ENCODE measurements at places on chromosomes 2 and 18.
A peak's percentile ranks its signal among the peaks of the same experiment; 100 is the strongest.

DNA sequence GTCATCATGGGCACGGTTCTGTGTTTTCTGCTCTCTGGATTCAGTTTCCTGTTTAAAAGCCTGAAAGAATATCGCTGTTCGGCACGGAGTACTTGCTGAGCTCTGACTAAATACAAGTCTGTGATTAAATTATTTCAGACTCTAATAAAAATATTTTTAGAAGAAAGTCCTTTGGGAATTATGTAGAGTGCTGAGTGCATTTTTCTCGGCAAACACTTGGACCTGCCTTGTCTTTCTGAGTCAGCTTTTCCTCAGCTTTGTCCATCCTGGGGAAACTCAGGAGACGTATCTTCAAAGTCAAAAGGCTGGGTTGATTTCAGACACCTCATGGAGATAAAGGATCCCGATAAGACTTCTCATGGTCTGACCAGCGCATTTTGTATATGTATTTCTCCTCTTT lies 45.9 kb downstream of the IL1R2 start:
- DNase-seq, result no peak

DNA sequence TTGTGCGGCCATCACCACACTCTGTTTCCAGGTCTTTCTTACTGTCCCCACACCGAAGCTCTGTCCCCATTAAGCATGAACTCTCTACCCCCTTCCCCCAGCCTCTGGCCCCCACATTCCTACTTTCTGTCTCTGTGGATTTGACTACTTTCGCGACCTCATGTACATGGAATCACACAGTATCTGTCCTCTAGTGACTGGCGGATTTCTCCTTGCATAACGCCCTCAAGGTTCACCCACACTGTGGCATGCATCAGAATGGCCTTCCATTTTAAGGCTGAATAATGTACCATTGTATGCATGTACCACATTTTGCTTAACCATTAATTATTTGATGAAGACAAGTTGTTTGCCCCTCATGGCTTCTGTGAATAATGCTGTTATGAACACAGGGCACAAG lies 467.6 kb upstream of the HS6ST1 start:
- DNase-seq, result no peak

- no peak for DNase-seq
Observed at GRCh38 chr2:200455958-200456421, 53.9 kb downstream of the KCTD18 start.

- no peak for DNase-seq
Observed at GRCh38 chr18:55845221-55845620, 257.2 kb upstream of the TCF4 start.

GRCh38 chr2:238127165-238128060 lies 11.1 kb upstream of the KLHL30 start:
- no peak for DNase-seq

DNA sequence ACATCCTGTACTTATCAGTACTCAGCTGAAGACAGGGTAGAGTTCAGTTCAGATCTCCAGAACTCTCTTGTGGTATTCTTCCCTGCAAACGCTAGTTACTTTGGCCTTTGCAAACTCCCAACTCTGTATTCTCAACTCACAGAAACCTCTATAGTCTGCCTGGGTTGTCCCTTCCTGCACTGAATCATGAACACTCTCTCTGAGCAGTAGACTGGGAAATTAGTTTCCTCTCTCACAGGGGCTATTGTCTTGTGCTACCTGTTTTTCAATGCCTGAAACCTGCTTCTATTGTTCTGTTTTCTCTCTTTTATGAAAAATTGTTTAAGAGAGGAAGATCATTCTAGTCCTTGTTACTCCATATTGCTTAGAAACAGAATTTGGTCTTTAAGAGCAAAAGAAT lies 134.7 kb downstream of the VIT start:
- no peak for DNase-seq

GRCh38 chr2:225398372-225398771 lies 1.1 kb upstream of the NYAP2 start:
- no peak for DNase-seq

GRCh38 chr2:8080063-8080462 lies 601.8 kb upstream of the ID2 start:
- no peak for DNase-seq

DNA sequence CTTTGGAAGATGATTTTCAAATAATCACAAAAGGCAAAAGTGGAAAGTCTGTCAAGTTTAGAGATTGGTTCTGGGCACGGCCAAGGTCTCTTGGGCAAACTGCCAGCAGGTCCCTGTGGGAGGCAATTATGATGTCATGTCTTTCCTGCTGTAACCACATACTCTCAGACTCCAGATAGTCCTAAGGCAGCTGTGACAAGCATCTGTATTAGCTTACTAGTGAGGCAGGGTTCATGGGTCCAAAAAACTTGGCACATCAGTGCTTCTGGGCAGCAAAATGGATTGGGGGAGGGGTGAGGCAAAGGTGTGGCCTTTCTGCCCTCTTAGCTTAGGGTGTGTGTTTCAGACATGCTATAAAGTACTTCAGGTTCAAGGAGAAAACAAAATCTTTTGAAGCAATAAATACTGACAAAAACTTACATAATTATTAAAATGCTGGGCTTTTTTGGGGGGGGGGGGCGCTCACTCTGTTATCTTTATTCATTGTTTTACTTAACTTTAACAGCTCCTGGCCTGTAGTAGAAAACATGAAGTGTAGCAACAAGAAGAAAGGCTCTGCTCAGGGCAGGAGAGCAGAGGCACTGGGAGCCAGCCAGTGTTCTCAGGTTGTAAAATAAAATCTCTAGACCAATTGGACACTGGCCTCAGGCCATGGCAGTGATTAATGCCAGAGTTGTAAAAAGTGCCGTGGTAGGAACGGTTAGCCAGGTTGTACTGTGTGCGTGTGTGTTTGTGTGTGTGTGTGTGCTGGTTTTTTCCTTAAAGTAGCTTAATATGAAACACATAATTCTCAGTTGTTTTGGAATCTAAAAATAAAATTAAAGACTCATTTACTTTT lies 14.3 kb upstream of the TANC1 start:
- DNase-seq, result no peak

- no peak for DNase-seq
Observed at GRCh38 chr2:72278046-72278445, 130.4 kb upstream of the CYP26B1 start.

DNA sequence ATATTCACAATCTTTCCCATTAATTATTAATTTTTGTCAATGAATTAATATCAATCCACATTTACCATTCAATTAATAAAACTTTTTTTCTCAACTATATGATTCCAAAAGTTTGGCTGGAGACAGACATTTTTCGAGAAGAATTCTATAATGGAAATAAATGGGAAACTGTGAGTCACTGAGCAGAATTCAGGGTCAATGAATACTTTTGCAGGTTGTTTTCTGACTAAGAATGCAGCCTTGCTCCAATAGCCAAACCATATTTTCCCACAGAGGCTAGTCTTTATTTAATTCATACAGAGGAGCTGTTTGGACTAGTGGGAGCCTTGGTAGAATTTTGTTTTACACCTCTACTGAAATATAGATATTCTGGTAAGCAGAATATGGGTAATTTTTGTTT lies 82.3 kb downstream of the ARHGAP28 start:
- DNase-seq, result no peak

DNA sequence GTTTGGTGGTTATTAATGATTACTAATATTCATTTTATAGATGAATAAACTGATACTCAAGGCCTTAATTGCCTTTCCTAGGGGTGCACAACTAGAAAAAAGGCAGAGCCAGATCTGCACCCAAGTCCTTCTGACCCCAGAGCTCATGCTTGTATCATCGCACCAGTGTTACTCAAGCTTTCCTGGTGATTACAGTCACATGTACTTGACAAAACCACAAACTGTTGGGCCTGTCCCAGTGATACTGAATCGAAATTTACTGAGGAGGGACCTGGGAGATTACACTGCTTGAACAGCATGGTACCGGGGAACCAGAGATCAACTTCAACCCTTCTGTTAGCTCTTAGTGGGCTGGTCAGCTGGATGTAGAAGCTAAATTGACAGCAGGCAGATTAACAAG lies 33.7 kb downstream of the FASTKD2 start:
- DNase-seq, result no peak

DNA sequence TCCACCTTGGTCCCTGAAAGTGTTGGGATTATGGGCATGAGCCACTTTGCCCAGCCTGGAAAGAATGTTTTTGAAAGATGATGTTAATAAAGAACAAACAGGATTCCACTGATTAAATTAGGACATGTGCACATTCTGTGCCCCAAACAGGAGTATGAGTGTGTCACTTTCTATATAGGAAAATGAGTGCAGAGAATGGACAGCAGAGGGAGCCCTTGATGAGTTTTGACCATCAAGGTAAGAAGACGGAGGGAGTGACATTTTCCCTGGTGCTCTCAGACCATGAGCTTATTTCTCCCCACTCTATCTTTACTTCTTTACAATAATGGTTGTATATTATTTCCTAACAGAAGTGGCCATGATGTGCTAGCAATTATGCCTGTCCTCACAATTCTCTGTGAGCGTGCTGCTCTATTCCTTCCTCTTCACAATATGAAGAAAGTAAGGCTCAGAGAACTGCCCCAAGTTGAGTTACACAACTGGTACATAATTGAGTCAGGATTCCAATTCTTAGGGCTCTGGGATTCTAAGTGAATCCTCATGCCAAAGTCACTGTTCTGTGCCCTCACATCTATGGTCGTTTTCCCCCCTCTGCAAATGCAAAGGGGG lies 20.6 kb downstream of the RPL37A start:
- DNase-seq, result no peak

GRCh38 chr18:3226048-3226447 lies 6.3 kb upstream of the MYOM1 start:
- no peak for DNase-seq

DNA sequence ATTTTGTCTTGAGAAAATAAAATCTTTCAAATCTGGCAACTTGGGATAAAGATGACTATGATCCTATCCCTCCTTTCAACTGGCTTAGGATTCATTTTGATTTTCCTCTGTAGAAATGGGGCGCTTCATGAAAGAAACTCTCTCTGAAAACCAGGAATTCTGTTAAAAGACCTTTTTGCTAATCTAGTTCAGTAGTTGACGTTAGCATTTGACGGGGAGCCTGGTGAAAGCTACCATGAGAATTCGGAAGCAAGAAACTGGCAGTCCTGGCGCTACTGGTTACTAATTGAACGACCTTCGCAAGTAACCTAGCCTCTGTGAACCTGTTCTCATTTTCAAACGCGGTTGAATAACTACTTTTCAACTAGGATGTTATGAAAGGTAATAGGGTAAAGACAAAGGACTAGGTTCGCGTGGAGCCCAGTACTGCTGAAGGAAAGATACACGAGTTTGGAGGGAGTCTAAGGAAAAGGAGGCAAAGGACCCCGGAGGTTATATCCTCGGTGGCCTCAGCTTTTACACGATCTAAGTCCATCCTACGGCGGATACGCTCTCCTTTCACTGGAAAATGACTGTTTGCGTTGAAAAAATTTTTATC lies 604 bp upstream of the STK11IP start:
- DNase-seq, result peak; percentile 22

- DNase-seq, result no peak
Observed at GRCh38 chr2:10375570-10376281, 72.4 kb downstream of the ODC1 start.

DNA sequence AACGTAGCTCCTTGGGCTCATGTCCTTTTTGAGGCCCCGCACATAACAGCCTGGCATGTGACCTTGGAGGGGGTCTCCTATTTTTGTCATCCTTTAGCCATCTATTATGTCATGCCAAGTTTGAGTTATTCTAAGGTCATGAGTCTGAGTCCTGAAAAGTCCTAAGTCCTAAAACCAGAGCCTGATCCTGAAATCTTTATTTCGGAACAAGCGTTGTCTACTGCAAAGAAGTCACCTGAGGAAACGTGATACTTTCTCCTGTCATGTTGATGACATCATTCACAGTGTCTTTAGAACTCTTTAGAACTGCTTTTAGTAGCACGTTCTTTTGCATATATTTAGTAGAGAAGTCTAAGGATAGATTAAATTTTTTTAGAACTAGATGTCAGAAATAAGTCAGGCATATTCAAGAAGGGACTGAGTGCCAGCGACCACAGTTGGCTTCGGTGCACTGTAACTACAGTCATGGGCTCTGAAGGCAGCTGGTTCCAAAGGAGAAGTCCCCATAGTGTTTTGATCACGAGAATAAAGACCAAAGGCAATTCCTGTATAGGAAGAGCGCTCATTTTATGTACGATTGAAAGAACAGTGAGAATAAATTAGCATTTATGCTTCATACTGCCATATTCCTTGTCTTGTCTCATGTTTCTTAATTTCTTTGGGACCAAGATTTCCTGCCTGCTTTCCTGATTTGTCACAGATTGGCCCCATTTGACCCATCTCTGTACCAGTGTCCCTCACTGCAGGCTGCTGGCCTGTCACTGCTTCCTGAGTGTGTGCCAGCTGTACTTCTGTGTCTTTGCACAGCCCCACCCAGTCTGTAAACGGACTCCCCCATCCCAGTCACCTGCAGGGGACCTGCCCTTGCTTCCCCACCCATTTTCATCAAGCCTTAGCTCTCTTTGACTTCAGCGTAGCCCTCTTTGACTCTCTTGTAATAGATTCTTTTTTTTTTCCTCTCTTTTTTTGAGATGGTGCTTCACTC lies 75.8 kb downstream of the ASAP2 start:
- no peak for DNase-seq

- no peak for DNase-seq
Observed at GRCh38 chr2:28399289-28399688, 6.6 kb downstream of the FOSL2 start.

DNA sequence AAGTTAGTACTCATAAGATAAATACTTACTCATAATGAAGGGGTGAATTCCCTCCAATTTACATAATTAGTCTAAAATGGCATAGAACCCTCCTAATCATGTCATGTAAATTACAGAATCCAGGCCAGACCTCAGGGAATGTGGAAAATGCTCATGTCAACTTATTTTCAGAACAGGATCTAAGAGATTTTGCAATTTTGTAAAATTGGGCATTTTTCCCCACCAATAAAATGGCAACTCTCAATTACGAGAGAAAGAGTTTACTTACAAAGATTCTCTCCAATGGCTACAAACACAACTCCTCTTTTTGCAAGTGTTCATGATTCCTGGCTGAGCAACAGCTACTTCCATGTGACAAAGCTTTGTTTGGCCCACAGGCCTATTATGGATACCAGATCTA lies 33.8 kb upstream of the SP5 start:
- no peak for DNase-seq

GRCh38 chr18:73043611-73044010 lies 175.8 kb upstream of the NETO1 start:
- DNase-seq, result no peak

- DNase-seq, result no peak
Observed at GRCh38 chr2:172551271-172551670, 4.6 kb upstream of the PDK1 start.

DNA sequence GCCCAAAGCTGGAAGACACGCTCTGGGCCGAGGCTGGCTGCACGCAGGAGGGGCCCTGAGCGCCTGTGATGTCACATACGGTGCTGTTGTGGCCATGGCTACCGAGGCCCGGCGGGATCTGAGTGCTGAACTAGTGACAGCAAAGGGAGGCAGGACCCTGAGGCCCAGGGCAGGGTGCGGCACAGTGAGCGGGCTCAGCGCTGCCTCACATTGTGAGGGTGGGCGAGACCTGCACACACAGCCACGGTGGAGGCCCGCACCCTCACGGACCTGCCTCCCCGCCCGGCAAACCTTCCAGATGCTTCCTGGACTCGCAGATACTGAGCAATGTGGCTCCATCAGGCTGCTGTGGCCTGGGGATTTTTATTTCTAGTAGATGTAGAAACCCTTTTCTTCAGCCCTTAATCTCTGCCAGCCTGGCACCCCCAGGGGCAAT lies 133.8 kb upstream of the CTDP1 start:
- DNase-seq, result no peak

- DNase-seq, result no peak
Observed at GRCh38 chr2:226354434-226354833, 445.2 kb downstream of the IRS1 start.

GRCh38 chr2:86221066-86221684 lies 21.9 kb downstream of the MRPL35 start:
- DNase-seq, result peak; percentile 22

GRCh38 chr2:57490741-57491140 lies 555.9 kb upstream of the VRK2 start:
- no peak for DNase-seq

Measured in Panc1 (cell line).